Pulmonary artery endothelial cell (primary cell): ENCODE measurements at places on chromosomes 6 and 20. TPM values are rescaled to one million over a fixed set of nuclear protein-coding genes. Genes with fewer than 3 reads are reported as not detected.

GRCh38 chr6:2739335-2739734 is 11.4 kb downstream of the MYLK4 start:
- DNase-seq: no peak

- no peak for DNase-seq
These were observed at the start of gene AFDN for GRCh38 chr6:167826896-167827582. AFDN (plus strand) TSS chr6:167826911; CDS start chr6:167827133, 222 bp downstream.

The PSORS1C2 gene
- total RNA-seq: not detected in 2 replicates

DNA sequence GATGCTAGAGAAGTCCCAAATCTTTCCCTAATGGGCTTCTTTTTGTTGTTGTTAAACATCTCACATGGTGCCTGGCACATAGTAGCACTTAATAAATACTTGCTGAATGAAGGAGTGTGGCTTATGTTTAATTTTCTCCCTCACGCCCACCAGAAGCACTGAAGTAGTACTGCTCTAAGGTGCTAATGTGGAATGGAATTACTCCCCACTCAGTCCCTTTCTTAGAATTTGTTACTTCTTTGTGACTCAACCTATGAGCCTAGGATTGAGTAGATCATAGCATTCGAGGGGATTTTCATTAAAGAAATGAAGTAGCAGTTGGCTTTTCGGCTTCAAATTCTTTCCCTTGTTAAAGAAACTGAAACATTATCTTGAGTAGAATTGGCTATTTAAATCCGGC is 192.8 kb downstream of the CLIC5 start:
- no peak for DNase-seq
